ENCODE measurements at places on chromosomes 12 and 14.
A peak's percentile ranks its signal among the peaks of the same experiment; 100 is the strongest.

DNA sequence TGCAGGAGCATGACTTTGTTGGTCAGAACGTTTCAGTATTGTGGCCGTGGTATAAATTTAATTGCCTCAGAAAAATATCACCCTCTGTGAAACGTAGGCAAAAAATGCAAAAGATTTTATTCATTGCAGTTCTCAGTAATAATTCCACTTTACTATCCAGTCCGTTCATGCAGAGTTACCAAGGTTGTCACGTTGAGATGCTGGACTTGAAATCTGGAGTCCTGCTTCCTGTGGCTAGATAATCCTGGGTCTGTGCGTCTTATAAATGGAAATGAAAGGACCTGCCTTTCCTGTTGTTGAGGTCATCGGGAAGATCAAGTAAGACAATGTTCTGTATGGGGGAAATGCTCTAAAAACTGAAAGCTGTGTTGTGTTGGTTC lies 1.3 kb upstream of the AVPR1A start:
- no peak for DNase-seq

DNA sequence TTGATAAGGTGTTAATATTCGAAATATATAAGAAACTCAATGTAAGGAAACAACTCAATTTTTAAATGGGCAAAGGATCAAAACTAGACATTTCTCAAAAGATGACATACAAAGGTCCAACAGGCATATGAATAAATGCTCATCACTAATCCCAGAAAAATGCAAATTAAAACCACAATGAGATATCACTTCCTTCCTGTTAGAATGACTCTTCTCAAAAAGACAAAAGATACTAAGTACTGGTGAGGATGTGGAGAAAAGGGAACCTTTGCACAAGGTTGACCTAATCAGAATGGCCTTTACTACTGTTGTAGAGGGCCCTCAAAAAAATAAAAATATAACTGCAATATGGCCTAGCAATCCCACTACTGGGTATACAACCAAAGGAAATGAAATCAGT lies 383.4 kb downstream of the KCNH5 start:
- DNase-seq = no peak

GRCh38 chr12:111304642-111305071 lies 64.2 kb downstream of the PHETA1 start:
- DNase-seq = peak; percentile 9

GRCh38 chr12:19166956-19167355 lies 37.4 kb downstream of the PLEKHA5 start:
- DNase-seq = no peak

DNA sequence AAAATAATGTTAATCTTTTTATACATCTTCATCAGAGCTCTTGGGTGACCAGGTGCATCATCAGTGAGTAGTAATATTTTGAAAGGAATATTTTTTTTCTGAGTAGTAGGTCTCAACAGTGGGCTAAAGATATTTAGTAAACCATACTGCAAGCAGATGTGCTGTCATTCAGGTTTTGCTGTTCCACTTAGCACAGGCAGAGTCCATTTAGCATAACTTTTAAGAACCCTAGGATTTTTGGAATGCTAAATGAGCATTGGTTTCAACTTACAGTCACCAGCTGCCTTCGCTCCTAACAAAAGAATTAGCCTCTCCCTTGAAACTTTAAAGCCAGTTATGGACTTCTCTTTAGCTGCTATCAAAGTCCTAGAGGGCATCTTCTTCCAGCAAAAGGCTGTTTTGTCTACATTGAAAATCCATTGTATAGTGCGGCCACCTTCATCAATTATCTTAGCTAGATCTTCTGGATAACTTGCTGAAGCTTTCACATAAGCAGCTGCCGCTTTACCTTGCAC lies 24.6 kb downstream of the RIMKLB start:
- DNase-seq = no peak

- DNase-seq = no peak
Observed at GRCh38 chr14:23577004-23577681, 1.4 kb downstream of the JPH4 start.

DNA sequence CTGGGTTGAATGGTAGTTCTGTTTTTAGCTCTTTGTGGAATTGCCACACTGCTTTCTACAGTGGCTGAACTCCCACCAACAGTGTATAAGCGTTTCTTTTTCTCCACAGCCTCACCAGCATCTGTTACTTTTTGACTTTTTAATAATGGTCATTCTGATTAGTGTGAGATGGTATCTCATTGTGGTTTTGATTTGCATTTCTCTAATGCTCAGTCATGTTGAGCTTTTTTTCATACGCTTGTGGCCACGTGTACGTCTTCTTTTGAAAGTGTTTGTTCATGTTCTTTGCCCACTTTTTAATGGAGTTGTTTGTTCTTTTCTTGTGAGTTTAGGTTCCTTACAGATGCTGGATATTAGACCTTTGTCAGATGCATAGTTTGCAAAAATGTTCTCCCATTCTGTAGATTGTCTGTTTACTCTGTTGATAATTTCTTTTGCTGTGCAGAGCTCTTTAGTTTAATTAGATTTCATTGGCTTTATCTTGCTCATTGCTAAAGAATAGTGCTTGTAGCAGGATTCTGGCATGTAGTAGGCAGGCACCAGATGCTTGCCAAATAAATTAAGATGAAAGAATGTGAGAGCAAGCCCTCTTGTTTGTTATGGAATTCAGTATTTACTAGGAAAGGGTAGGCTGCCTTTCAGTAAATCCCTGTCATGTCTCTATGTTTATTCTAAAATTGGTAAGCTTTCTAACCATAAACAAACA lies 86.8 kb downstream of the PDE3A start:
- DNase-seq = no peak

DNA sequence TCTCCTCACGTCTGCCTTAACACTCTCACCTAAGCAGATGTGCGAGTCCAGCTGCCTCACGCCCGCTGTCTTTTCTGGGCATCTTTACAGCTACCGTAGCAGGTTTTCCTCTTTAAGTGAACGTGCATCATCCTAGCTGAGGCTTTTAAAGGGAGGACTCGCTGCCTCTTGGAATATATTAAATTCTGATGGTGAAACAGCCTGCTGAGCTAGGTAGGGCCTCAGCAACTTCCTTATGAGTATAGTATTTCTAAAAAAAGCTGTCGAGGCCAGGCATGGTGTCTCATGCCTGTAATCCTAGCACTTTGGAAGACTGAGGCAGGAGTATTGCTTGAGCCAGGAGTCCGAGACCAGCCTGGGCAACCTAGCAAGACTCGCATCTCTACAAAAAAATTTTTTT lies 32.2 kb downstream of the TESC start:
- no peak for DNase-seq

DNA sequence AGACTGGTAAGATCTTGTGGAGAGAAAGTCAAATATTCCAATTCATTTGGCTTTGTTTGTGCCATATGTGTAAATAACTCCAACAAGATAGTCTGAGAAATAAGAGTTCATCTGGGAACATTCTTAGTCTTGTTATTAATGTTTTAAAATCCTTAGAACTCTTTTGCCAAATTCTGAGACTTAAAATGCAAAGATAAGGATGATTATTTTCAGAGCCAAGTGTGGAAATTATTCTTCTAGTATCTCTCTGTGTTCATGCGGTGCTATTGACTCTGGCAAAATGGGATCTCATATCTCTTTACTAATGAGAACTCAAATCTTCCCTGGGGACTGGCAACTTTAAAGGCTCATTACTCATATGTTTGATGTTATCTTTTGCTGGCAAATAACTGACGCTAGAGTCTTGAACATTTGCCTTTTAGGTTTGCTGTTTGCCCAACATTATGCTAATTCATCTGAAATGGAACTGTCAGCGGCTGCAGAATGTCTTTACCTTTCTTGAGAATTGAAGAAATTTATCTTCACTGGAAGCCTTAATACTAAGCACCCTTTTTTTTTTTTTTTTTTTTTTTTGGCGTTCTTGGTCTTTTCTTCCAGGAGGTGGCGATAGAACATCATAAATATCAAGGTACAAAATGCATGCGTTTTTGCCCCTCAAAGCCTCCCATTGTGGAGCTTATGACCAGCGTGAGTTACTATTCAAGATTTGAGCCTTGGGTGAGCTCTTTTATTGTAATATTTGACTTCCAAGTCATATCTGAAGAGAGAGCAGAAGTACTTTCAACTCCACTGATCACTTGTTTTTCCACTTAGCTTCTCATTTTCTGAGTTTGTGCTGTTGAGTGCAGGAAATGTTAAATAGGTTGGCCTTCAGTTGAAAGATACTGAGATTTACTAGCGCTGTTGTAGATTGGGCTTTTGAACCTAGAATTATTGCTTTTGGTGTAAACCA lies 86.5 kb downstream of the CAND1 start:
- DNase-seq = no peak

GRCh38 chr12:116887897-116888296 lies 6.7 kb upstream of the HRK start:
- DNase-seq = no peak

DNA sequence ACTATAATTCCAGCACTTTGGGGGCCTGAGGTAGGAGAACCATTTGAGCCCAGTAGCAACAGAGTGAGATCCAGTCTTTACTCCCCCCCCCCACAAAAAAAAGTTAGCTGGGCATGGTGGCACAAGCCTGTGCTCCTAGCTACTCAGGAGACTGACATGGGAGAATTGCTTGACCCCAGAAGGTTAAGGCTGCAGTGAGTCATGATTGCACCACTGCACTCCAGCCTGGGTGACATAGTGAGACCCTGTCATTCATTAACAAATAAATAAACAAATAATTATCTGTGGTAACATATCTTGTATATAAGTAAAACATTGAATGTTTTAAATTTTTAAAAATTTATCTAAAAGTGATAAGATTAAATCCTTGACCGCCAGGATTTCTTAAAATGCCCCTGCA lies 4.8 kb downstream of the ENTPD5 start:
- DNase-seq = no peak

DNA sequence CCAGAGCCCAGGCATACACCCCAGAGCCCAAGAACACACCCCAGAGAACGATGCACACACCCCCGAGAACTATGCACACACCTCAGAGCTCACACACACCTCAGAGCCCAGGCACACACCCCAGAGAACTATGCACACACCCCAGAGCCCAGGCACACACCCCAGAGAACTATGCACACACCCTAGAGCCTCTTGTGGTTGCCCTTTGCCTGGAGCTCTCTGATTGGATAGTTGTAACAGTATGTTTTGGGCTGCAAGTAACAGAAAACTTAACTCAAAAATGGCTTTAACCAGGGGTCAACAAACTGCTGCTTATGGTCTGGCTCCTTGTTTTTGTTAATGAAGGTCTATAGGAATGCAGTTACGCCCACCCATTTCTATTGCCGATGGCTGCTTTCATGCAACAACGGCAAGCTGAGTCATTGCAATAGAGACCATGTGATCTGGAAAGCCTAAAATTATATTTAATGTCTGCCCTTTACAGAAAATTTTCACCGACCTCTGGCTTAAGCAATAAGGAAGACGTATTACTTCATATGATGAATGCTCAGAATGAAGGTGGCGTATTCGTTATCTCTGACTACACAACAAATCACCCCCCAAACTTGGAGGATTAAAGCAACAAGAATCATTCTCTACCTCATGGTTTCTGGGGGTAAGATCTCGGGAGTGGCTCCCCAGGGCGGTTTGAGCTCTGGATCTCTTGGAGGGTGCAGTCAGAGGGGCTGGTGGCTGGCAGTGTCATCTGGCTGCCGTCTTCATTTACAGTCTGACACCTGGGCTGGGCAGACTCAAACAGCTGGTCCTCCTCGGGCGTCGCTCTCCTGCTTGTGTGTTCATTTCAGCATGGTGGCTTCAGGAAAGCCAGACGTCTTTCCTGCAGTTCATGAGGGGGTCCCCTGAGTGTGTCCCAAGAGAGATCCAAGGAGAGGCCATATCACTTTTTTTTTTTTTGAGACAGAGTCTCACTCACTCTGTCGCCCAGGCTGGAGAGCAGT lies 66.3 kb upstream of the NCOR2 start:
- DNase-seq = no peak

DNA sequence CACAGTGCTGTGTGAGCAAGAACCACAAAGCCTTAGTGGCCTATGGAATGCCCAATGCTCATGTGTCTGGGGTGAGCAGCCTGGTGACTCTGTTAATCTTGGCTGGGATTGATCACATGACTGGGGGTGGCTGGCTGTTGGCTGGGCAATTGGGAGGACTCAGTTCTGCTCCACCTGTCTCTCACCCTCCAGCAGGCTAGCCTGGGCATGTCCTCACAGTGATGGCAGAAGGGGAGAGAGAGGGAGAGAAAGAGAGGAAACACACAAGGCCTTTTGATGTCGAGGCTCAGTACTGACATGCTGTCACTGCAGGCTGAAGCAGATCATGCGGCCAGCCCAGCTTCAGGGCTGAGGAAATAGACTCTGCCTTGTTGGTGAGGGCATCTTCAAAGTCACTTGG lies 136.8 kb downstream of the TBX5 start:
- no peak for DNase-seq

DNA sequence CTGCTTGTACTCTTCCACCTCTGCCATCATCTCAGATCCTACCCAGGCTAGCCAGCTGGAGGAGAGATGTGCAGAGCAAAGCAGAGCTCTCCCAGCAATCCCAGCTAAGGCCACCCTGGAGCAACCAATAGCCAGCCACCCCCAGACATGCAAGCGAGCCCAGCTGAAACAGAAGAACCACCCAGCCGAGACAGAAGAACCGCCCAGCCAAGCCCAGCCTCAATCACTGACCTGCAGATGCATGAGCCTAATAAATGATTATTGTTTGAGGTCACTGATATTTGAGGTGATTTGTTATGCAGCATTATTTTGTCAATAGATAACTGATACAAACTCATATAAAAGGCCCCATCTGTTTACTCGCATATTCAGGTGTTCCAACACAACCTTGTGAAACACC lies 106.3 kb downstream of the SCARB1 start:
- no peak for DNase-seq

DNA sequence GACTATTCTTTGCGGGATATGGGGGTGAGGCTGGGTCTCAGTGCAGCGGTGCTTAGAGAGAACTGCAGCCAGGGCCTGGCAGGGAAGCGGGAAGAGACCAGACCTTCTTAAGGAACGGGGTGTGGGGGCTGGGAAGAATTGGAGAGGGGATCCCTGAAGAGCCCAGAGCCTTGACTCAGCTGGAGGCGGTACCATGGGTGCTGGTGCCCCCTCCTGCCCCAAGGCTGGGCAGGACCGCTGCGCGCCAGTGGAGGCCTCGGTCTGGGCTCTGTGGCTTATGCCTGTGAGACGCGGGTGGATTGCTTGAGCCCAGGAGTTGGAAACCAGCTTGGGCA lies 1.3 kb upstream of the RNU7-1 start:
- no peak for DNase-seq

DNA sequence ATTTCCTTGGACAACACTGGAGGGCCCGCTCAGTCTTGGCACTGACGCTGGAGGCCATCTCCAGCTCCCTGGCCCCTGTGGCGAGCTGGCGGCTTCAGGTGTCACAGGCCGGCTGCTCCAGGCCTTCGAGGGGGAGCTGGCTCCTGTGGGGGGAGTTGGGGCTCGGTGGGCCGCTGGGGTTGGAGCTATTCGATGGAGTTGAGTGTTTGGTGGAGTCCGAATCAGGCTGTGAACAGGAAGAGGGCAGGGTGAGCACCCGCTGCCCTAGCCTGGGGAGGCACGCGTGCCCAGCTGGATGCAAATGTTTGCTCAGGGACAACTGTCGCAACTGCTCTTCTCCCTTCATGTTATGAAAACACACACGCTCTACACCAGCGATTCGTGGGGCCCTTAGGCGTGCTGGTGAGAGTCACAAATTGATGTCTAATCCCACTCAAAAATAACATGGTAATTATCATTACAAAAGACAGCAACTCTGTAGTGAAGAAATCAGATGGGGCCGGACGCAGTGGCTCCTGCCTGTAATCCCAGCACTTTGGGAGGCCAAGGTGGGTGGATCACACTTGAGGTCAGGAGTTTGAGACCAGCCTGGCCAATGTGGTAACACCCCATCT lies 11.3 kb downstream of the AMN start:
- DNase-seq = no peak

GRCh38 chr14:101209594-101209993 lies 306.1 kb upstream of the RTL1 start:
- no peak for DNase-seq

- DNase-seq = no peak
Observed at GRCh38 chr14:79732911-79733655, 478.2 kb downstream of the DIO2 start.

Data from CD4-positive, alpha-beta T cell treated with Interferon gamma for 1 hour (primary cell).